ENCODE measurements at places on chromosomes 6 and 20.

GRCh38 chr6:104325341-104326172, 534.2 kb downstream of the HACE1 start:
- no peak for DNase-seq

DNA sequence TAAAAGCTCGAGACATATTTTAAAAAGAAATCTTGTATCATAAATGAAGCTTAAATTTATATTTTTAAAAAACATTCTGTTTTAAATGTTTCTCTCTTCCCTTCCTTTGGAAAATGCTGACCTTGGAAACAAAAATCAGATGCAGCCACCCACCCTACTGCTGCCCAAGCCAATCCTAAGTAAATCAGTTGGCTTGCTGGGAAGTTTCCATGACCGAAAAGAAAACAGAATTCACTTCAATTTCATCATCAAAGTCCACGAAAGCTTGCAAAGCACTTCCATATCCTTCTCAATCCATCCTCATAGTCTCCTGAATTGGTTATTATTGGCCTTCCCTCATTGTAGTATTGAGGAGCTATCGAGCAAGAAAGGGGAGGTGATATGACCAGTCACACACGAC, 80.1 kb downstream of the PLCG1 start:
- DNase-seq, result no peak

- no peak for DNase-seq
Measured at GRCh38 chr6:27804851-27805250, 107.3 kb downstream of the OR2B2 start.

DNA sequence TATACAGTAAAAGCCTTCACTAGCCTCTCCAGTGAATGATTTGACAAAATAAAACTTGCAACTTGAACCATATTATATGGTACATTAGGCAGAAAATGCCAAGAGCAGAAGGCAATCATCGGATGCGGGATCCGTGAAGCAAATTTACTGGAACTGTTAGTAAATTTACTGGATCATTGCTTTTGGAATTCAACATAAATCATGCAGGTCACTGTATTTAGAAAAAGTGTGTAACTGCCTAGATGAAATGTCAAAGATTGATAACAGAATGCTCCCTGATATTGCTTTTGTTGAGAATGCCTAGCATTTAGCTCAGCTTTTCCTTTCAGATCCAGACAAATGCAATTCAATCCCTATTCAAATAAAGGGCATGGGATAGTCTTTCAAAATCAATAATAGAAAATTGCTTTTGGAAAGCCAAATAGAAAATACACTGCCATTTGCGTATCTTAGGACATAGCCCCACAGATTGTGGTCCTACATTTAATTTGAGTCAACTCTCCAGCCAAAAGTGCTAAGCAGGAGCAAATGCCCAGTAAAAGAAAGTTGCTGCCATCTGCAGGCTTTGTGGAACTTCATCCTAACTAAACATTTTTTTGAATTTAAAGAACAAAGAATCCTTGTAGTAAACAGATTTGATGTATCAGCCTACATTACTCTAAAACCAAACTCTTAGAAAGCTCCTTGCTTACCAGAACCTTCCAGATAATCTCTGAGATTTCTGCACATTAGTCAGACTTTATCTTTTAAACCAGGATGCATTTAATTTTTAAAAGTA, 109.5 kb upstream of the HSF2 start:
- no peak for DNase-seq

DNA sequence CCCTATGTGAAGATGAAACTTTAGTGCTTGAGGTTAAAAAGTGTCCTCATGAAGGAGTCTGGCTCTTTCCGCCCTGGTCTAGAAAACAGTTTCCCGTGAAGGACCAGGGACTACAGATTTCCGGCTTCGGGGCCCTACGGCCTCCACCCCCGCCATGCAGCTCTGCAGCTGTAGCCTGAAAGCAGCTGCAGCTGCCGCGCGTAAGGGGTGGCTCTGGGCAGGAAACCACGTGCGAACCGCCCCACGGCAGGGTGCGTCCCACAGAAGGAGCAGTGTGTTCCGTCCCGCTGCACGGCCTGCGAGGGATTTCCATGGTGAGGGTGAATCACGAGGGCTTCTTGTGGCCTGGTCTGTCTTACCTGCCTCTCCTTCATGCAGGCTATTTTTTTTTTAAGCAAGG, 117.0 kb downstream of the ERMARD start:
- peak; percentile 3 for DNase-seq

DNA sequence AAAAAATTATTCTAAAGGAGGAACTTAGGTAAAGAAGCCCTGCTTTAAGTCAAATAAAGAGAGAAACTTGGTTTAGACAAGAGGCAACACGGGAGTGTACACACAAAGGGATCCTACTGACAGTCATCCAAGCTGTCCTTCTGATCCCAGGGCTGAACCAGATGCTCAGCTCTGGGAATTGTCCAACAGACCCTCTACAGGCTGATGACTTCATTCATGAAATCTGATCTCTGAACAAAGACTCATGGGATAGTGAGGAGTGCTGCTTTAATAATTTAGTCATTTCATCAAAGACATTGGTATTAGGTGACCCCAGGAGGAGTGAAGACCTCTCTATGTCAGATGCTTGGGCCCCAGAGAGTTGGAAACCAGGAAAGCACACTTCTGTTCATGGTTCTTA, 65.6 kb upstream of the ARMH2 start:
- DNase-seq, result no peak

GRCh38 chr6:20931093-20931492, 396.8 kb downstream of the CDKAL1 start:
- no peak for DNase-seq

- DNase-seq, result no peak
Measured at GRCh38 chr20:41697861-41698559, 79.8 kb upstream of the CHD6 start.

GRCh38 chr6:35318196-35319171, 20.9 kb downstream of the DEF6 start:
- no peak for DNase-seq

GRCh38 chr6:129186988-129187387, 304.1 kb downstream of the LAMA2 start:
- DNase-seq, result no peak

DNA sequence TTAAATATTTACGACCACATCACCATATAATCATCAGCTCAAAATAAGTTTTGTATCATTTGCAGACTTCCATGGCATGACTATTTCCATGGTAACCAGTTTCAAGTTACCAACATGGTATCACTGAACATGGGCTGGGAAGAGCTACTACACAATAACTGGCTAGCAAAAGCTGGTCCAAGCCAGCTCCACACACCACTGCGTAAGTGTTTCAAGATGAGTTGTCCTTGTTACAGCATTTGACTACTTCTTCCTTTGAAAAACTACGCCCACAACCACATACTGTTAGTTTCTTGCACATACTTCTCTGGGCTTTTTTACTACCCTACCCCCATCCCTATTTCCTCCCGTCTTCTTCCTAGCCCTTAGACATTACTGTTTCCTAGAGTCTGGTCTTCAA, 8.5 kb downstream of the CD164 start:
- no peak for DNase-seq

DNA sequence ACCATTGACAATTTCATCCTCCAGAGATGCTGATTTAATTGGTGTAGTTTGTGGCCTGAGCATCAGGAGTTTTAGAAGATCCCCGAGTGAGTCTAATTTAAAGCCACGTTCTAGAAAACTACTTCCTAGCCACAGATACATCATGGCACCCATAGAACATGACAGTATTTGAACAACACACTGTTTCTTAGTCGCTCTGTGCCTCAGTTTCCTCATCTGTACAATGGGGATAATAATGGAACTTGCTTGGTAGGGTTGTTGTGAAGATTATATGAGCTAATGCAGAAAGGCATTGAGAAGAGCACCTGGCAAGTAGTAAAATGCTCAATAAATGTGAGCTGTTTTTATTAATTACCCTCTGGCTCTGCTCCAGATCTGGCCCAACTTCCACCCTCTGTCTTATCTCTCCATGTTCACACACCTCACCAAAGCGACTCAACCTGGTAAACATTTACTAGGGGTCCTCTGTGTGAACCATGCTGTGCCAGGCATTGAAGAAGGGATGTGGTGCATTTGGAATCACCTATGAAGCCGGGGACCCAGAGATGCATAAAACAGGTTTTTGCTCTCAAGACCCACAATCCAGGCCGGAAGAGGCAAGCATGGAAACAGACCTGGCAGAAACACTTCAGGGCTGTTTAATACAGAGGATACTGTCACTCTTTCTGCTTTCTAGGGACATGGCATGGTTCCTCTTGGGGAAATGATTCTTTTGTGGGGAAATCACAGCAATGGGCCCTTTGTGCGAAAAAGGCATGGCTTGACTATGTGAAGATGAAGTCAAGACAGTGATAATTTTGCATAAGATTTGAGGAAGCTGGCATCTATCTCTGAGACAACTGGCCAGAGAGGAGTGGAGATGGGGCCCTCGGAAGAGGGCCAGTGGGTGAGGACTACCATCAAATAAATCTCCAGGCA, 16.2 kb upstream of the MRPS18A start:
- no peak for DNase-seq

- DNase-seq, result no peak
Measured at GRCh38 chr20:54469952-54470351, 5.4 kb upstream of the DOK5 start.

DNA sequence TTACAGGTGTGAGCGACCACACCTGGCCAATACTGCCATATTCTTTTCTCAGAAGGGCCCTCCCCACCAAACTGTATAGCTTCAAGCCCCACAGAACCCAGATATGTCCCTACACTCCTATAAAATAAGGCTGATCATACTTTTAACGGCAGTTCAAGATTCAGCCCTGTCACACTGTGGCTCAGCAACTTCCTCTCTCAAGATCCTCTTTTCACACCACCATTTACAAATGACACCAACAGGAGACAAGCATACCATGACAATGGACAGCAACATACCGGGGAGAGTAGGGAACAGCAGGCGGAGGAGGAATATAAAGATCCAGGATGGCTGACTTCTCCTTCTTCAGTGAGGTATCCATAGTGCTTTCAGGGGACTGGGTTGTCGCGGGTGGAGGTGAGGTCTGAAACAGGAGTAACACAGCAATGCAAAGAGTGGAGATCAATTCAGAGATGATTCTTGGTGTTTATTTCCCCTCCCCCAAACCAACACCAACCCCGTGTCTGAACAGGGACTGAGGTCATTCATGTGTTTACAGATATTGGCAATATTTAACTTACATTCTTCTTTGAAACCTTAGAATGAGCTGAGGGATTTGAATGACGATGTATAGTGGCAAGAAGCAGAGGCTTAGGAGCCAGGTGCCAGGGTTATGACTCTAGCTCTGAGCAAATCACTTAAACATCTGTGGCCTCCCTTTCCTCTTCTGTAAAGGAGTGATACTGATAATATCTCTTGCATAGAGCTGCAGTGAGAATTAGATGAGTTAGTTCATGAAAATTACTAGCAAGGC, 57.6 kb upstream of the IPCEF1 start:
- no peak for DNase-seq

GRCh38 chr6:79231666-79232065, 2.8 kb downstream of the HMGN3 start:
- DNase-seq, result no peak

DNA sequence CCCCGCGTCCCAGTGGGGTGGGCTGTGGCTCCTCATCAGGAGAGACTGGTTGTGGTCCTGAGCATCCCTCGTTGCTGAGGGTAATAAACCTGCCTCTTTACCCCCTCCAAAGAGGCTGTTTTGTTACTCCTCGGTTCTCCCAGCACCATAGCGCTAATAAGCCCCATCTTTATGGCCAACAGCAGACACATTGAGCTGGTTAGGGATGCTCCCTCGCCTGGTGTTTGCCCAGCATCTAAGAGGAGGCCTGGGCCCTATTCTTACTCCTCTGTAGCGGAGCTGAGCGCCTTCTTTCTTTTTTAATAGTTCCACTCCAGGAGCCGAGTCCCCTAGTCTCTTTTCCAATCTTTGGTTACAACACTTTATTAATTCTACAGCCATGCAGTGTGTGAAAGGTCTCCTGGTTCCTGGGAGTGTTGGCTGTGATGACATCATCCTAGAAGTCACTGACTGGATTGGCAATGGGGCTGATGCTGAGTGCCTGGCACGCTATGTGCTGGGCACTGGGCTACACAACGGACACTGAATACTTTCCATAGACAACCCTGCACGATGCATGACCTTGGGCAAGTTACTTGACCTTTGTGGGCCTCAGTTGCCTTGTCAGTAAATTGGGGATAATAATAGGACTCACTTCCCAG, 50.6 kb upstream of the CCDC167 start:
- DNase-seq, result no peak

DNA sequence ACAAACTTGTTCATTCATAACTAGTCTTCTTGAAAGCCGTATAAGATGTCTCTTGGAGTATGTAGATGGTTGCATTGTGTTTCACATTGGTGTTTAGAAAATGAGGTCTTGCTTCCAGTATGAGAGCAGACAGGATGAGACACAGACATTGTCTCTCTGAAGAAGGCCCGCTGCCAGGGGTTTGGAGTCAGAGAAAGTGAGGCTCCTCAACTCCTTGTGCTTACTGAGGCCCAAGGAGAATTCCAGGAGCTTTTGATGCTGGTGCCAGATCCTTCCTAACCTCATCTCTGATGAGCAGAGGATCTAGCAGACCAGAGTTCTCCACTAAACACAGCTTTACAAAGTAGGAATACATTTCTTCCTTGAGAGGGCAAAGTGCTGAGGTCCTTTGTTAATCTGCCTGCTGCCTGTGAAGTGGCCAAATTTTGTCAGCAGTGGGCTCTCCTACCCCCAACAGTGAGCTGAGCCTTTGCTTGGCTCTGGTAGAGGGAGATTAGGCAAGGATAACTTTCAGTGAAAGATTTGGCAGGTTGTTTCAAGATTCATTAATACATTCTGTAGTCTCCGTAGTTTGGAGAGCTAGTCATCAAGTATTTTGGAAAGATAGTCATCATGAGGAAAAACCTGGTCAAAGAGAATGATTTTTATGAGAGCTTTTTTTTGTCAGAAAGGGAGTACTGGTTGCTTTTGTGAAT, 9.7 kb downstream of the MAPRE1 start:
- no peak for DNase-seq

DNA sequence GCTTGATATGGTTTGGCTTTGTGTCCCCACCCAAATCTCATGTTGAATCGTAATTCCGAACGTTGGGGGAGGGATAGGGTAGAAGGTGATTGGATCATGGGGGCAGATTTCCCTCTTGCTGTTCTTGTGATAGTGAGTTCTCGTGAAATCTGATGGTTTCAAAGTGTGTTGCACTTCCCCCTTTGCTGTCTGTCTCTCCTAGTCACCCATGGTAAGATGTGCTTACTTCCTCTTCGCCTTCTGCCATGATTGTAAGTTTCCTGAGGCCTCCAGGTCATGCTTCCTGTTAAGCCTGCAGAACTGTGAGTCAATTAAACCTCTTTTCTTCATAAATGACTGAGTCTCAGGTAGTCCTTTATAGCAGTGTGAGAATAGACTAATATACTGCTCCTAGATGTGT, 19.9 kb downstream of the PFDN4 start:
- no peak for DNase-seq

DNA sequence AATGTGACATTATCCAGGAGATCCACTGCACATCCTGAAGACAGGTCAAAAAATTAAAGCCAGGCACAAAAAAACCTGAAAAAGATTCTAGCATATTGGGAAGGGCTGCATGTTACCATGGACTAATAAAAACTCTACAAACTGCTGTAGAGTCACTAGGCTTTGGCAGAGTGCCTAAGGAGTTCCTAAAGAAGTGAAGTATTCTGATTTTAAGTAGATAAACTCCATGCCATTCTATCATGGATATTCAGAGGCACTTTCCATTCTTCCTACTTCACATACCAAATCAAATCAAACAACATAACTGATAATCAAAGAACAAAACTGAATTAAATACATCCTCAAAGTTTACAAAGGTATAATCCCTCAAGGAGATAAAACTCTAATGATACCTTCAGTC, 3.0 kb upstream of the MBOAT1 start:
- DNase-seq, result no peak

GRCh38 chr6:162076816-162077215, 650.8 kb downstream of the PRKN start:
- DNase-seq, result no peak

Measured in stimulated activated CD4-positive, alpha-beta T cell treated with anti-CD3 and anti-CD28 coated beads, TNF-alpha, amount 100 ng/mL, for 1 hour (primary cell).